ENCODE measurements at places on chromosomes 1 and 21.
A peak's percentile ranks its signal among the peaks of the same experiment; 100 is the strongest.

- DNase-seq, result no peak
These were observed 28.3 kb downstream of the VWA5B1 start for GRCh38 chr1:20318971-20319370.

- DNase-seq, result no peak
These were observed 12.0 kb upstream of the CCDC190 start for GRCh38 chr1:162872981-162873380.

GRCh38 chr1:231665101-231665500 lies 38.5 kb downstream of the DISC1 start:
- no peak for DNase-seq

DNA sequence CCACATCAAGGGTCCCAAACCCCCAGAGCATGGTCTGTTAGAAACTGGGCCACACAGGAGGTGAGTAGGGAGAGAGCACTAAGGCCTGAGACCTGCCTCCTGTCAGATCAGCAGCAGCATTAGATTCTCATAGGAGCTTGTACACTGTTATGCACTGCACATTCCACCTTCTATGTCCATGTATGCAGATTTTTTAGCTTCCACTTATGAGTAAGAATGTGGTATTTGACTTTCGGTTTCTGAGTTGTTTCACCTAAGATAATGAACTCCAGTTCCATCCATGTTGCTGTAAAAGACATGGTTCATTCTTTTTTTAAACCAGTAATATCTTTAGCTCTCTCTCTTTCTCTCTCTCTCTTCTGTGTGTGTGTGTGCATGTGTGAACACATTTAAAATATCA lies 663 bp upstream of the GBP6 start:
- no peak for DNase-seq

GRCh38 chr1:108829498-108829916 lies 27.4 kb downstream of the AKNAD1 start:
- DNase-seq, result no peak

DNA sequence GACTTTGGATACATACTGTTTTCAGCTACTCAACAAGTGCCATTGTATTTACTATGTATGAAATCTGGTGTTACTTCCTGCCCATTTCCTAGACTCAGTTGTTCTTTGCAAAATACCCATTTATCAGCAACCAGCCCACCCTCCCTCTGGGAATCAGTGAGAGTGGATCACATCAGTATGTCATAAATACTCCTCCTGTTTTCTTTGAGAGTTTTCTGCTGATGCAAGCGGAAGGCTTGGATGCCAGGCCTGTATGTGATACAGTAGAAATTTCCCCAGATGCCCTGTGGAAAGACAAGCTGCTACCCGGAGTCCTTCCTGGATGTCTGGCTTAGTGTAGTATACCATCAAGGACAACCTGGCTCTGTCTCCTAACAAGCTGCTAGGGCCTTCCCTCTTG lies 2.4 kb upstream of the PTPRC start:
- DNase-seq, result no peak

DNA sequence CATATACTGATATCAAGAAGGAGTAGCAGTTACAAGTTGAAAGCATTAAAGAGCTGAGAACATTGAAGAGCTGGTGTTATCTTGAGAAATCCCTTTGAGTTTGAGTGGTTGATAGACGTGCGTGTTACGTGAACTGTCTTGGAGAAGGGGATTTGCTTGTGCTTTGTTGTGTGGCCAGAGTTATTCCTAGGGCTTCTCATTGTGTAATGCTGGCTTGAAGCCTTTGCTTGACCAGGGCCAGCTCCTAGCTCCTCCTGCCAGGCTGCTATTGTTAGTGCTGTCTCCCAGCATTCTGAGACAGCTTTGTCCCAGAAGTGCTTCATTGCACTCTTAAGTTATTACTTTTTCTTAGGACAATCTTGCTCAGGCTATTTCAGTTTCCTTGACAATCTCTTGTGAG lies 116.2 kb upstream of the KCNK2 start:
- DNase-seq, result no peak

DNA sequence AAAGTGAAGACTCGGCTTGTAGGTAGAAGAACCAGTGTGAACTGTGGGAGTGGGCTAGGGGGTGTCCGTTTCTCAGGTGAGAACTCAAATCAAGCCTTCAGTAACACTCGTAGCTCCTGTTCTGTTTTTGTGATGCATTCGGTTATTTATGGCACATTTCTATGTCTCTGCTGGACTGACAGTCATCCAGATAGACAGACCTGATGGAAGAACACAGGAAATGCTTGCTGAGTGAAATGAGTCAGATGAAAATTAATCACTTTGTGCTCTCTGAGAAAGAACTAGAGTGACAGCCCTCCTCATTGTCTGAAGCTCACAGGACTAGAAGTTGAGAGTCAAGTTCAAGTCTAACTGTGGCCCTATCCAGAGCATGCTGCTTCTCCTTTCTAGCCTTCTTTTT lies 360.1 kb upstream of the PLXNA2 start:
- no peak for DNase-seq

DNA sequence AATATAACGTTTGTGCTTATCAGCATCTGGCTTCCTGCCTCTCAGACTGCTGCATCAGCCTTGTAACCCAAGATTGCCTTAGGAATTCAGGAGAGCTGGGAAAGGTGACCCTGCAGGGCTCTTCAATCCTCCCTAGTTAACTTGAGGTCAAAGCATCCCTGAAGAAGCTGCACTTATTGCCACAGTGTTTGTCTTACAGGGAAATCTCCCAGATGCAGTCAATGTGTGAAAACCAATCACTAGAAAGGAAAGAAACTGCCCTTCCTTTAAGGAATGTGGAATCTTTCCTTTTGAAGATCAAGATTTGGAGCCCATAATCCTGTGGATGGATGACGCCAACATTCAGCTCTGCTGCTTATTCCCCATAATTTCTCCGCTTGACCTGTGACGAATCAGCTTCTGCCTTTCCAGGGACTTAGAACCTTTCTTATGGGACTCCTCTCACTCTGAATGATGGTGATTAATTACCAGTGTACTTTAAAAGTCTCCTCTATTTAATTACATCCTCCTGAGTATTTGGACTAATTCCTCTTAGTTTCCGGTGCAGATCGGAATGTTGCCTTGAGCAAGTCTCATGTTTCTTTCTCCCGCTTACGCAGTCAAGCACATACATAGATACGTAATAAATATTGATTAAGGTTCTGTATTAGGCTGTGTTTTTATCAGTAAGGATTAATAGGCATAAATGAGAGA lies 14.4 kb downstream of the ADAMTS5 start:
- no peak for DNase-seq

DNA sequence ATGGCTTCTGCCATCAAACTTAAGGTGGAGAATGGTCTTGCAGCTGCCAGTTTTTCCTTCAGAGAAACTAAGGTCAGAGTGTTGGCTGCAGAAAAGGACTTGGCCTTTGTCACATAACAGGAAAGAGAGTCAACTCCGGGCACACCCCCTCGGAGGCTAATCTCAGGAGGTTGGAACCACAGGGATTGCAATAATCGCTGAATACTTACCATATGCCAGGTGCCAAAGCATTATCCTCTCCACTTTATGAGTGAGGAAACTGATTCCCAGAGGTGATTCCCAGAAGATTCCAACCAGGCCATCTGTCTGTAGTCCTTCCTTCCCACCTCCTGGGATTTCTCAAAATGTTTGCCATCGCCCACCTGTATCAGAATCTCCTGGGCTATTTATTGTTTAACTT lies 54.0 kb downstream of the LACTBL1 start:
- DNase-seq, result peak; percentile 63

GRCh38 chr1:34155860-34156259 lies 9.2 kb downstream of the CSMD2 start:
- no peak for DNase-seq

DNA sequence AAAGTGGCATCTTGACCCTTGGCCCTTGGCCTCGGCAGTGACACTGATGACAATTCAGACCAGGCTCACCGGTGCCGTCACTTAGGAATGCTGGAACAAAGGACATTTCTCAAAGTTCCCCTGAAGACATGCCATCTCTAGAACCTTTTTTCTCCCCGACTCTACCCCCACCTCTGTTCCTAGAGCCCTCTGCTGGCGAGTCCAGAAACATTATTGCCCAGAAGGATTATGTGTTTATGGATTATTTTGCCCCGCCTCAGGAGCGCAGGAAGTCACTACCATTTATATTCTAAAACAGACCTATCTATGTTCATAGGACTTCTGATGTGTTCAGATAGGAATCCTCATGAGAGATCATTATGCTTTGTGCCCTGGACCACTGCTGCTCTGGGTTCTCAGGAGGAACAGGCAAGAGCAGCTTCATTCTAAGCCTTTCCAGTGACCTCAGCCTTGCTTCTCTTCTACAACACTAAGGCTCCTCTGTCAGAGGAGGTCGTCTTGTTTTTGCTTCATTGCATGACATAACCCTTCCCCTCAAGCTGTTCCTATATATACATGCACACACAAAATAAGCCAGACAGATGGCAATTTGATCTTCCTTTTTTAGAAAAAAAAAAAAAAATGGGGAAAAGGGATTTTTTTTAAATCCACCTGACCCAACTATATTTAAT lies 12.4 kb upstream of the SHISA4 start:
- DNase-seq, result peak; percentile 84

DNA sequence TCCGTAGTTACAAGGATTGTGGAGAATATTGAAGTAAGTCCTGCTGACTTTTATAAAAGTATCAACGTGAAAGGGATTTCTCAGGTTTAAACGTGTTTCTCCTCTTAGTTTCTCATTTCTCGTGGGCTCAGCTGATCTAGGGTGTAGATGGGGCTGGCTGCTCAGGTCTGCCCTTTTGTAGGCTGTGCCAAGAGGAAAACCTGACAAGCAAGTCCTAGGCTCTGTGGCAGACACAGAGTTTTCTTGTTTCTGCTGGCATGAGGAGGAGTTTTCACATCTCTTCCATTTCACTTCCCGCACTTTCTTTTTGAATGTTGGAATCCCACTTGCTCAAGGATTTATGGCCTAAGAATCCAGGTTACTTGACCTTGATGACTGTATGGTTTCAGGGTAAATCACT lies 14.8 kb downstream of the VPS13D start:
- no peak for DNase-seq

DNA sequence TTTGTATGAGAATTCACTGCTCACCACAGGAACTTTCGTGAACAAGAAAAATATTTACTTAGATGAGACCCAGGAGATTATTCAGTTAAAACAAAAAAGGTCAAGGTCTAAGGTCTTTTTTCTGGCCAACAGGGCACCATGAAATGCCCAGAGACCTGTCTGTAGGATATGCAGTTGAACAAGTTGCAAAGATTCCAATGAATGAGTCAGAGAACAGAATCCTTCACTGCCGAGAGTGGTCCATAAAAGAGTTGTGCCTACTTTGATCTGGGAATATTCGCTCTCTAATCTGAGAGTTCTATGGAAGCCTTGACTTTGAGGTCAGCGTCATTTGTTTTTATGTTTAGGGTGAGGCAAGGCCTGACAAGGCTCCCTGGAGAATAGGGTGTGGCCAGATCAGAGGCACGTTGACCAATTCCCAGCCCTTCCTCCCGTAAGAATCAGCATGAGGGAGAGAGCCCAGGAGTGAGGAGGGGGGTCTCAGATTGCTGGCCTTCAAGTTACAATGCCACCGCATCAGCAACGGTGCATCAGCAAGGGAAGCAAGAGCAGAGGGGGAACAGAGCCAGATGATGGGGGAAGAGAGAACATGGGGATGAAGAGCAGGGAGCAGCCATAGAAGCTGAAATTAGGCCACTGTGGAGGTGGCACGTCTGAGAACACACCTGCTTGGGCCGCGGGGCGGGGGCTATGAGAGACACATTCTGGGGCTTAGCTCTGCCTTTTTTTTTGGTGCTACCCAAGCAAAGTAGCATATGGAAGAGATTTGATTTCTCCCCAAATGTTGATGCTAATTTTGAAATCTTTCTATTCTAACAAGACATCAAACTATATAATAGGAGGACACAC lies 206.4 kb upstream of the RAB4A start:
- DNase-seq, result no peak

DNA sequence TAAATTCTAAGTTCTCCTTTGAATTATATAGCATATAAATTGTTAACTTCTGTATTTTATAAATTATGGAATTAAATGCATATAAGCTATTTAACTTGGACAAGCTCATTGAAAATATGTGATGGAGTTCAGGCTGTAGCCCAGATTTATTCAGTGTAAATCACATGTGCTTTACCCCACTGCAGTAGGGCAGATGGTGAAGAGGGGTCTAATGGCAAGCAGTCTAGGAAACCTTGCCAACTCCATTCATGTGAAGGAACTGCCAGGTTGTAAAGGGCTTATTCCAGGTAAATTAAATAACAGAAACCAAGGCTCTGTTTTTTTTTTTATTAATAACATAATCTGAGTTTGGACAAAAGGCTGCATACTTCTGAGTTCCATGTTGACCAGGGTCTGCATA lies 243.2 kb downstream of the NCAM2 start:
- DNase-seq, result no peak

- DNase-seq, result no peak
These were observed 233.7 kb downstream of the PAPPA2 start for GRCh38 chr1:176696689-176697088.

- no peak for DNase-seq
These were observed 194.6 kb downstream of the TNR start for GRCh38 chr1:175548774-175549173.

DNA sequence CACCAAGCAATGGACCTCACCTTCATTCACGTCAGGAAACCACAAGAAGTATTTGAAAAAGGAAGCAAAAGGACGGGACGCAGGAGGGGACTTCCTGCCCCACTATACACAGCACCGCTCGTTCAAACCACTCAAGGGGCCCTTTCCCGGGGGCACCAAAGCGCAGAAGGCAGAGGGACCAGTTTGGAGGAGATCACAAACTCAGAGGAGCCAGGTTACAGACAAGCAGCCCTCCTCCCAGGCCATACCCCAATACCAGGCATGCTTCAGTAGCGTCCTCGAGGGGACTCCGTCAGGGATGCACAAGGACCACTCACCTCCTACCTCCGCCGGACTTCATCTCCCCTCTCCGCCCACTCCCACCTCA lies 685 bp downstream of the CRTC2 start:
- DNase-seq, result no peak

DNA sequence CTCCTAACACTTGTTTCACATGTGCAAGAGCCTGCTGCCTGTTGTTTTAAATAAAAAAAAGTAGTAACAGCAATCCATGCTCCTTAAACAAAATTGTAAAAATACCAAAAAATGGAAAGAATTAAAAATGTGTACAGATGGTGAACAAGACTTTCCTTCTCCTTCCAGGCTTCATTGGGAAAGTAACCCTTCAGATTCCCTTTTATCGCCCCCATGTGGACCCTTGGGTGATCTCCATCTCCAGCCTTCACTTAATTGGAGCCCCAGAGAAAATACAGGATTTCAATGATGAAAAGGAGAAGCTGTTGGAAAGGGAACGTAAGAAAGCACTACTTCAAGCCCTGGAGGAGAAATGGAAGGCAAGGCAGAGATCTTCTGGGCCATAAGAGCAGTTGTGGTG lies 14.2 kb downstream of the VPS13D start:
- no peak for DNase-seq

GRCh38 chr1:224524679-224525078 lies 90.1 kb upstream of the WDR26 start:
- no peak for DNase-seq

DNA sequence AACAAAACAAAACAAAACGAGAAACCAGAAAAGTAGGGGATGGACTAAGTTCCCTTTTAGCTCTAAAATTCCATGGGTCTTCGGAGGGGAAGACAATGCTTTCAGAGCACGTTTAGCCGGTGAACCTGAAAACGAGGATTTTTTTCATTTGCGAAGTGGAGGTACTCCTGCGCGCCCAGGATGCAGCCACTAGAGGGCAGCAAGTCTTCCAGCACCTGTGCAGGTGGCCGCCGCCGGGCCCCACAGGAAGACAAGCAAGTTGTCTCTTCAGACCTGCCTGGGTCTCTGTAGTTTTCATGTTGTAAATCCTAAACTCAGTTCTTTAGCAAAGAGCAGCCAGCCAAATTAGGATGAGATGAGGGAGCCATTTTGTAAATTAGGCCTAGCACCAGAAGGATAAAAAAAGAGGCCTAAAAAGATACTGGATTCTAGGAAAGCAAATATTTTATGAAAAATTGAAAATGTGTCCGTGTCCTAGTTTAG lies 17.7 kb upstream of the SNX27 start:
- peak; percentile 81 for DNase-seq

Data from NCI-H2171 (cell line).